ENCODE measurements at places on chromosomes 7 and 10.

- DNase-seq, result no peak
Observed at GRCh38 chr10:61793760-61794703, 107.5 kb upstream of the ARID5B start.

GRCh38 chr10:109920016-109920415, 3.3 kb downstream of the XPNPEP1 start:
- no peak for DNase-seq

- no peak for DNase-seq
Observed at GRCh38 chr7:33041631-33042428, 20.7 kb downstream of the NT5C3A start.

GRCh38 chr7:4831723-4832495, 29.9 kb downstream of the PAPOLB start:
- DNase-seq, result no peak

DNA sequence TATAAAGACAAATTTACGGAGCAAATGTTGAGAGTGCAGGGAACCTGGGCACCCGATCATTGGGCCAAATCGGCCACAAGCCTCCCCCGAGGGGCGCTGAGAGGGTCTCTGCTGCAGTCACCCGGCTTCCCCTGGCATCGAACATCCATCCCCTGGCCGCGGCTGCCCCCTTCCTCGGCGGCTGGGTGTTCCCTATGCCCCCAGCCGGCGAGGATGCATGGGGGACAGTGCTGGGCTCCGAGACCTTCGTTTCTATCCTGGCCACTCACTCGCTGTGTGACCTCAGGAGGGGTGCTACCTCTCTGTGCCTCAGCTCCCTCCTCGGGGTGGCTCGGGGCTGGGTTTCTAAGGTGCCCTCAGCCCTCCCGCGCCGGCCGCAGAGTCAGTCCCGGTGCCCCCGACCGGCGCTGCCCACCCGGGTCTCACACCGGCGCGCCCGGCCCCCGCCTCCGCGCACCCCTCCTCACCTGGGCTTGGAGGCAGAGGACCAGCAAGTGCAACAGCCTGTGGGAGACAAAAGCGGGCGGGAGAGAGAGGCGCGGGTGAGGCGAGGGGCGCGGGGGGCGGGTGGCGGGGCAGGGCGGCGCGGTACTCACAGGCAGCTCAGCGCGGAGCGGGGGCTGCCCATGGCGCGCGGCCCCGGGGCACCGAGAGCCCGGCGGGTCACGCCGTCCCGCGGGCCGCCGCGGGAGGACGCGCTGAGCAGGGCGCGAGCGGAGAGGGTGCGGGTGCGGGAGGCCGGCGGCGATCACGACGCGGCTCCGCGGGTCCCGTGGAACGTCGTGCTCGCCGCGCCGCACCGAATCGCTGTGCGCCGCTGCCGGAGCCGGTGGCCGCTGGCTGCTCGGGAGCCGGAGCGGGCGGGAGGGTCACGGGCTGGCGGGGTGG, at the start of gene FGF8:
FGF8 (minus strand) TSS at position 842 of the 888 bp plus-strand sequence; CDS start at position 628, 214 bp downstream.
- no peak for DNase-seq

DNA sequence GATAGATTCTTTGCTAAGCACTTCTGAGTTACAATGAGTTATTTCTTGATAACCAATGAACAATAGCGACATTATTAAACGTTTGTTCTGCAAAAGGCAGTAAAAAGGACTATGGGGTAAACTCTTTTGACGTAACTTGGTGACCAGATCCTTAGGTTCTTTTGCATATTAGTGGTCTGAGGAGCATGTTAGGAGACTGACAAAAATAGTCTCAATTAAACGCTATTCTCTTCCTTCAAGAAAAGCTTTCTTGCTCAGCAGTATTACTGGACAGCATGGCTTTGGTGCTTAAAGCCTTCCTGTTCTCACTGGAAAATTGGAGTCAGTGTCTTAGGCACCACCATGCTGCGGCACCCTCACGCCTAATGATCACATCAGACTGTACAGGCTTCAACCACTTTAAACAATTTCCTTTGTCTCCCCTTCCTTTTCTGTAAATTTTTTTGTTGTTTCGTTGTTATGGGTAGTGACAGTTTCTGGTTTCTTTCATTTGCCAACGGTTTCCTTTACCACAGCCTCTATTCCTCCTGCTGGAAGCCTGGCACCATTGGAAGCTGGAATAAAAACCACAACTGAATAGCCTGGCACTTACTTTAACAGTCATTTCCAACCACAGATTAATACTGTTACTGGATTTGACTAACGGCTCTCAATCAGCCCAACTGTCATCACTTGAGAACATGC, 49.2 kb upstream of the FAM133B start:
- peak; percentile 46 for DNase-seq

- DNase-seq, result no peak
Observed at GRCh38 chr10:16360425-16360824, 76.4 kb upstream of the PTER start.

DNA sequence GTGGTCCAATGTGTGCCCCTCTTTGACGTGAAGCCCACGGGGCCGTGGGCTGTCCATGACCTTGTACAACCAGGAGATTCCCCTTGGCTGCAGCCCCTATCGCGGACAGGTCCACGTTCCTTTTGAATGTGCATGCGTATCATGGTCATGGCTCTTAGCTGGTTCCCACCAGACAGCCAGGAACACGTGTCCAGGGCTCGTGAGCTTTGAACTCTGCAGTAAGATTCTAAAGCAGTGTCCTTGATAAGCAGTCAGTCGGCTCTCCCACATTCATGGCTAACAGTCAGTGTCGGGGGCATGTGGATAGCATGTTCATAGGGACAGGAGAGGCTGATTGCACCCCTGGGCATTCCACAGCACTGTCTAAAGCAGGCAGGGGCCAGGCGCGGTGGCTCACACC, 75.9 kb upstream of the SH2B2 start:
- DNase-seq, result no peak

DNA sequence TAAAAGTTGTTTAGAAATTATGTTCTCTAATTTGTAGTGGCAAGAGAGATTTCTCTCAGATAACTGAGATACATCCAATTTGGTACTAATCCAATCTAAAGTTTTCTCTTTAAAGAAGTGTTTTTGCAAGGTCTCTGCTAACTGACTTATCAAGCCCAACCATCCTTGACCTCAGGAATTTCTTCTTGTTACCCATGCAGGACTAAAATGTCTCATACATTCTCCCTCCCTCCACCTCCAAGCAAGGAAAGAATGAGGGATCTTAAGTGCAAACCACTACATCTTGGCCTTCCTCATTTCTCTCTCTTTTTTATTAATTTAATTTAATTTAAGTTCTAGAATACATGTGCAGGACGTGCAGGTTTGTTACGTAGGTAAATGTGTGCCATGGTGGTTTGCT, 12.8 kb downstream of the NRAP start:
- DNase-seq, result no peak

DNA sequence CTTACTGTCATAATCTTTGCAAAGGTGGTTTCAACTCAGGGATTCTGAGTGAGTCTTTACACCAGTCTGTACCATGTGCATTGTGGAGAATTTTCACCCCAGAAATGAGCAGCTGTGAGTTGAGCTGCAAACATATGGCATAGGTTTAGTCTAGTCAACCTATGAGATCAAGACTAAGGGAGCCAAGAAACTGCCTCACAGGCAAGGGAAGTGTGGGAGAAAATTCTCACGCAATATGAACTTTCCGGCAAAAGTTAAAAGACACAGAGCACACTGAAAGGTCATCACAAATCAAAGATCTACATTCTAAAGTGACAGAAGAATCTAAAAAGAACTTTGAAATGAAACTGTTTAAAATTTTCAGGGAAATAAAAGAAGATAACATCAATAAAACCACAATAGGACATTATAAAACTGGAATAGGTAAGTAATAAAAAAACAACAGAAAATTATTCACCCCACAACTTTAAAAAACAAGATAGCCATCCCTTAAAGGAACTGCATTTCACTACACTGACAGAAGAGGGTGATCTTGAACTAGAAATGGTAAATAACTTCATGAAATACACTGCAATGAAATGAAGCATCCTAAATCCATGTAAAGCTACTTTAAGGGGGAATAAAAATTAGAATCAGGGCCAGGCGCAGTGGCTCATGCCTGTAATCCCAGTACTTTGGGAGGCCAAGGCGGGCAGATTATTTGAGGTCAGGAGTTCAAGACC, 63.5 kb downstream of the LGI1 start:
- DNase-seq, result no peak

GRCh38 chr10:127040756-127041155, 135.5 kb downstream of the DOCK1 start:
- no peak for DNase-seq

DNA sequence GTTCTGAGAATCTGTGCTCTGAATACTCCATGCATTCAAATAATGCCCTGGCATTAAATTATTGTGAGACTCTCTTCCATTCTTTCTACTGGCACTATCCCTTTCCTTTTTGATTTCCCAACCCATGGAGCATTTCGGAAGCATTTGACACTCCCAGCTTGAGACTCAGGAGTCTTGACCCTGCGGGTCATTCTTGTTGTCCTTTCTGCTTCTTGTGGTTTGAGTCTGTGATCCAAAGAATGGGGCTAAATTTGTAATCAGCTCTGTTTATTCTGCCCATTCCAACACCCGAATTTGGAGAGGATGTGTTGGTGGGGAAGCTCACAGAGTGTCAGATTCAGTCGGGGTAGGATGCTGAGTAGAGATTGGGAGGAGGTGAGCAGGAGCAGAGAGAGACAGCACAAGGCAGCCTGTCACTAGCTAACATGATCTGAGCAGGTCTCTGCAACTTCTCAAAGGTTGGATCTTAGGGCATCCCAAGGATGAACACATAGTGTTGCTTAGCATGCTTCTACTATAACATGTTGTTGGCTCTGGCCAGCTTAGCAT, 80.4 kb upstream of the BMPER start:
- no peak for DNase-seq

DNA sequence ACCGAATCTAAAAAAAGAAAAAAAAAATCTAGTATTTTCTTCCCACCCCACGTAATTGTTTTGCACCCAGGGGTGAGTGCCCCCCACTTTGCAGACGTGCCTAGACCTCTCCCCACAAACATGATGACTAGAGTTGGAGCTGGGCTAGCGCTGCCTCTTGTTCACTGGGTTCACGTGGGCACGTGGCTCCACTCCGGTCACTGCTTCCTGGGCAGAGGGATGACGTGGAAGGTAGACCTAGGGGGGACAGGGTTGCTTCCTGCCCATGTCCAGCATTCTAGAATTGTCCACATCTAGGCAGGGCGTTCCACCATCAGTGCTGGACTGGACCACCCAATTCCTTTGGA, 861 bp upstream of the LIMK1 start:
- DNase-seq, result no peak

DNA sequence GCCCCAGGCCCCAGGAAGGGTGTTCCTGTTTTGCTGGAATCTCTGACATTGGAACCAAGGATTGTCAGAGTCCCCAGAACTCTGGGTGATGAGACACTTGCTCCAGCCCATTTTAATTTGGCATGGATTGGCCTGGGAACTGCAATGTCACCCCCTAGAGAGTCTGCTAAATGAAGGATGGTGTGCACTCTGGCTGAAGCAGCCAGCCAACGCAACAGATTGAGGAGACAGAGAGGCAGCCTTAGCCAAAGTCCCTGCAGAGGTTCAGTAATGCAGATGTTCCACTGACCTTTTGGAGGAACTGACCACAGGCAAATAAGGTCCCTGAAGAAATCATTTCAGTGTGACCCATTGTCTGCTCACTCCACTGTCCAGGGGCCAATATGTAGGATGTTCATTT, 13.4 kb downstream of the LRRC18 start:
- no peak for DNase-seq

DNA sequence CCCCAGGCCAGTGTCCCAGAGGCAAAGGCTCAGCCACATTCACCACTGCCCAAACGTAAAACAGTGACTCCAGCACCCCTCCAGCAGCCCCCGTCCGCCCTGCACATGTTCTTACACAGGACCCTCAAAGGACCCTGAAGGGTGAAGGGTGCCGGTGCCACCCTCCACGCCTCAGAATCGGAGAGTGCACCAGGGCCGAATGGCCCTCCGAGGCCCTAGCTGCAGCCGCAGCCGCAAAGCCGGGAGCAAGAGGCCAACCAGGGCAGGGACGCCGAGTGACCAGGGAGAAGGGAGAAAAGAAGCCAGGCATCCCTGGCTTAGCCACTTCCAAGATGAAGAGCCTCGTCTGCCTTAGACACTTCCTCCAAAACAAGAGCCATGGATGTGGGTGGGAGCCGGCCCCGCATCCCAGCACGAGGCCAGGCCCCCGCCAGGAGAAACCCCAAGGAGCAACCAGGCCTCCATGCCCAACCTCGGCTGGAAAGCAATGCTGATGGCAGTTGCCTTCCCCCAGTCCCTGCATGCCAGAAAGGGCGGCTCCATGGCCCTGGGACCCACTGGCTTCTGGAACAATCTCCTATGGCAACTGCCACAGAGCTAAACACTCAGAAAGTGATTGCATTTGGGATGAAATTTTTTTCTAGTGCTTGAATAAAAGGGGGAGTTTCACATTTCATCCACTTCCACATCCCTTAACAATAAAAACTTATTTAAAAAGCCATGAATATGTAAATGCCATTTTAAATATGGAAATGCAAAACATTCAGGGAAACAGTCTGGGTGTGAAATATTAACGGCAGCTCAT, 92.3 kb downstream of the MAD1L1 start:
- DNase-seq, result no peak

- no peak for DNase-seq
Observed at GRCh38 chr10:45325116-45325515, 9.7 kb upstream of the OR13A1 start.

DNA sequence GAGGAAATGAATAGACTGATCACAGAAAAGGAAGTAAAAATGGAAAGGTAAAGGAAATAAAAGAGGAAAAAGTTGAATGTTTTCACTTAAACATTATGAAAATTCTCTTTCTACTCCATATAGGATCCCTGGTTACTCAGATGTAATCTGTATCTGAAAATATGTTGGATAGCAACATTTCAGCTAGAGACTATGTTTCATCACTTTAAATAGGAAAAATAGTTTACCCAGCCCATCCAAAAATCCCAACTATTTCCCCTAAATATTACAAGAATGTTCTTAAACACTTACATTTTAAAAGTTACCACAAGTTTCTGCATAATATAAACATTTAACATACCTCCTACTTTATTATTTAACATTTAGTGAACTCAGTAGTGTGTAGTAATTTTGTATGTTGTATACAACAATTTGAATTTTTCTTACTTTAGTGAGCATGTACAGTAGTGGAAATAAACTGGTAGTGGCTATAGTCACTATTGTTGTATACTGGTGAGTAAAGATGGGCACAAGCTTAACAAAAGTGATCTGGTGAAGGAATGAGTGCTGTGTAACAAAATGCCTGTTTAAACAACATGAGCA, 27.1 kb downstream of the SLF2 start:
- DNase-seq, result no peak

DNA sequence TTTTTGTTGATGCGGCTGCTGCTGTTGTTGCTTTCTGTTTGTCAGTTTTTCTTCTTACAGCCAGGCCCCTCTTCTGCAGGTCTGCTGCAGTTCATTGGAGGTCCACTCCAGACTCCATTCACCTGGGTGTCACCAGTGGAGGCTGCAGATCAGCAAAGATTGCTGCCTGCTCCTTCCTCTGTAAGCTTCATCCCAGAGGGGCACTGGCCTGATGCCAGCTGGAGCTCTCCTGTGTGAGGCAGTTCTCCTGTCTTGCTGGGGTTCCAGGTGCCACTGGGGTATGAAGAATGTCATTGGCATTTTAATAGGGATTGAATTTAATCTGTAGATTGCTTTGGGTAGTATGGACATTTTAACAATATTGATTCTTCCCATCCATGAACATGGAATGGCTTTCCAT, 308.5 kb upstream of the MEOX2 start:
- DNase-seq, result no peak

GRCh38 chr7:123738356-123738755, 10.4 kb downstream of the WASL start:
- DNase-seq, result no peak
